ENCODE measurements at places on chromosomes 7 and 10.

DNA sequence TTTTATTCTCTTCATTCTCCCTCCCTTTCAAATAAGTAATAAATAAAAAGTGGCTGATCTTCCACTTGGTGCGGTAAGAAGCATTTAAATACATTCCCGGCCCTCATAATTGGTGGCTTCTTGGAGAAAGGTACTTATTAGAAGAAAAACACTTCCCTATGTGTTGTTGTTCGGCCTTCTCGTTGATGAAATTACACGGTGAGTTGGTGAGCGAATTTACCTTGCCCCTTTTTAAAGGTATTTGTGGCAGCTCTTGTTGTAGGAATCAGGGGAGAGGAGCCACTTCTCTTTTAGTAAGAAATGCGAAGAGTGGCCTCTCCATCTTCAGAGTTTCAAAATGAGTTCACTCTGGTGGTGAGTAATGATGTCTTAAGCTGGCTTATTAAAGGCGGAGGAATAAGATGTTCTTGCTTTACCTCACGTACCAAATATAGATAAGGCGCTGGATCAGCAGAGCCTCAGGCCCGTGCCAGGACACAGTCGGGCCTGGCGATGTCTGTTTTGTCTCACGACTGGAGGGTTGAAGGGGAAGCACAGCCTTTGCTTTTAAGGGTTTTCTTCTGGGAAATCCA is 135.9 kb downstream of the CUX1 start:
- DNase-seq = peak; percentile 73

DNA sequence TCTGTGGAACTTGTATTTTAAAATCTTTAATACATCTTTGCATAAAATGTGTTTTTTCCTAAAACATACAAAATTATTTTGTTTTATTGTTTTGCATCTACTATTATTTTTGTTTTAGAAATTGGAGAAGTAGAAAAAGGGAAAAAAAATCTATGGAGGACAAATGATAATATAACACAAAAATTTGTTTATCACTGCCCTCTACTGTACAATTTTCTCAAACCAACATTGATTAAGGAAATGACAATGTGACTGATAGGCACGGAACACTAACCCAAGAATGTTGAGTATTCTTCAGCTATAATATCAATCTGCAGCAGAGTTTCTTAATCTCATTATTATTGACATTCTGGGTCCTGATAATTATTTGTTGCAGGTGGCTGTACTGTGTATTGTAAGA is 9.5 kb upstream of the ING3 start:
- DNase-seq = no peak

- DNase-seq = peak; percentile 19
Observed at GRCh38 chr10:24981161-24981710, 28.8 kb upstream of the PRTFDC1 start.

- DNase-seq = peak; percentile 29
Observed at GRCh38 chr7:101453617-101454016, 90.9 kb downstream of the COL26A1 start.

GRCh38 chr7:33888166-33888565 is 17.2 kb upstream of the BMPER start:
- peak; percentile 37 for DNase-seq

DNA sequence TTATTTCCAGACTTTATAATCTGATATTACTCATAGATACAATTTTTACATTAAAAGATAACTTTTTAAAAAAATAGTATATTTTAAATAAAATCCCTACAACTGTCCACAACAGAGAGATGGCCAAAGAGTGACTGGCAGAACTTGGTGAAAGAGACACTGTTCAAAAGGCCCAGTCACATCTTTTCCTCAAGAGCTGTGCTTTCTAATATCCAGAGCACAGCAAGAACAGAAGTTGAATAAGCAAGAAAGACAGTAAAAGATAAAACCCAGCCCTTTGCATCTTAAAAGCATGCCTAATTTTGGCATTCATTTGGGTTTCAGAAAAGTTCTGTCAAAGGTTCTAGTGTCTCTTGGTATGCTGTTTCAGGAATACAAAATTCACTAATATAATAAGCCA is 6.9 kb downstream of the WASL start:
- DNase-seq = no peak

- peak; percentile 4 for DNase-seq
Observed at GRCh38 chr7:112211348-112211907, 4.9 kb downstream of the ZNF277 start.

DNA sequence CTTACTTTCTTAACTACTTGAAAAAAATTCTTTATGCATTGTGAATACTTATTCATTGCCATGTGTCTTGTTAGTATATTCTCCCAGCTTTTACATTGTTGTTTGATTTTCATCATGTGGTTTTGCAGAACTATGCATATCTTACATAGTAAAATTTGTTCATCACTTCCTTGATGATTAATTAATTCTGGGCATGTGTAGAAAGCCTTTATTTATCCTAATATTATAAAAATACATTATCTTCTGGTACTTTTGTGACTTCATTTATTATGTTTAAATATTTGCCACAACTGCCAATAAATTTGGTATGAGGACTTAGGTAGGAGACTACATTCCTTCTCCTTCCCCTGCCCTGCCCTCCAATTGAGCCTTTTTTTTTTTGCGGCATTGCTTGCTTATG is 166.0 kb upstream of the ZNF32 start:
- peak; percentile 58 for DNase-seq

DNA sequence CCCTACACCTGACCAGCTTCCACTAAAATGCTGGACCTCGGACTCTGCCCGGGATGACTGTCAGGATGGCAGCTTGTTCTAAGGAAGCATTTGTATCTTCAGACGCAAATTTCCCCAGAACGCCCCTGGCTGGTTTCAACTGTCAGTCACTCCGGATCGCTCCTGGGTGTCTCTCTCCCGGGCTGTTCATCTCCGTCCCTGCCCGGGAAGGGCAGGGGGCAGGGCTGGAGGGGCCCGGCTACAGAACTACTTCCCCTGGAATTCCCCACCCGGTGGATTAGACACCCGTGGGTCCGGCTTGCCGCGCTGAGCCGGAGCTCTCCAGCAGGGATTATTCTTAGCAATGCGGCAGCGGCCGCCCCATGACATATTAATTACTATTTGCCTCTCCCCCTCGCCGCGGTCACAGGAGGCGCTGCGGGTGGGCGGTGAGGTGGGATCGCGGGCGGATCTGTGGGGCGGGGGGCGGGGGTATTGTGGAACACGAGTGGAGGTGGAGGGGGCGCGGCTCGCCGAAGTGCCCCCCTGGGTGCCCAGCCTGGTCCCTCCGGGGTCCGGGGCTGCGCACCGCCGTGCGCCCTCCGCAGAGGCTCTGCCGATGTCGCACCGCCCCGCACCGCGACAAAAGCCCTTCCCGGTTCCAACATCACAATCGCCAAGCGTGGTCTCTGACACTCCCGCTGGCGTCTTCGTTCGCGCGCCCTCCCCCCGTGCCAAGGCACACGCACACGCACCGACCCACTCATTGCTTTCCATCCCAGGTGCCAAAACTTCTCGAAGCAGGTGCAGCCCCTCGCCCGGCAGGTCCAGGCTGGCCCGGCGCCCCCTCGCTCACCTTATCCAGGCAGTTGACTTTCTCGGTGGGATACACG is 276.1 kb upstream of the NEBL start:
- DNase-seq = no peak

GRCh38 chr10:114893251-114893650 is 44.7 kb upstream of the TRUB1 start:
- DNase-seq = no peak

GRCh38 chr10:32680803-32681557 is 235.0 kb downstream of the CCDC7 start:
- no peak for DNase-seq

GRCh38 chr10:126903656-126904360 is 1.4 kb upstream of the DOCK1 start:
- no peak for DNase-seq

- peak; percentile 12 for DNase-seq
Observed at GRCh38 chr7:33108554-33109004, 625 bp downstream of the RP9 start.
